WERI-Rb-1 (cell line): ENCODE measurements at places on chromosomes 1 and 21.
A peak's percentile ranks its signal among the peaks of the same experiment; 100 is the strongest.

- peak; percentile 45 for DNase-seq
Measured at GRCh38 chr1:227945891-227946623, 1.7 kb downstream of the WNT9A start.

DNA sequence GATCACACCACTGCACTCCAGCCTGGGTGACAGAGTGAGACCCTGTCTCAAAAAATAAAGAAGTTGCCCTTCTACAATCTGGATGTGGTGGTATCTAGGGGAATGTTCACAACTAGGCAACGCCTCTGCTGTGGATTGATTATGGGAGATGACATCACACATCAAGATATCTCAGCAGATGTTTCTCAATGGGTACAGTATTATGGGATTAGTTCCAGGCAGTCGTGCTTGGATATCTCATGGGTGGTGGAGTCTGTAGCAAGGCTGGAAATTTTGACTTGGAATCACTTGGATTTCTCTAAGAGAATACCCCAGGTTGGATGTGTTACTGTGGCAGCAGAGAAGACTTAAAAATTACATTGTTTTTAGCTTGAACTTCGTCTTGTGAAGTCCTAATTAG lies 7.7 kb downstream of the IFNAR2 start:
- DNase-seq, result no peak

GRCh38 chr1:94602802-94603625 lies 61.5 kb upstream of the F3 start:
- no peak for DNase-seq

GRCh38 chr1:172530000-172530399 lies 3.0 kb upstream of the SUCO start:
- DNase-seq, result no peak
